ENCODE measurements at places on chromosomes 16 and 17. TPM values are rescaled to one million over a fixed set of nuclear protein-coding genes. Genes with fewer than 3 reads are reported as not detected.

The SBK1 gene
- total RNA-seq: 0.28 TPM

The TEKT3 gene
- 0.27 TPM for total RNA-seq

The RRAD gene
- 39.4 TPM for total RNA-seq

The NUPR1 gene
- total RNA-seq: 11.2 TPM

The CDRT15 gene
- total RNA-seq: not detected

The TRPV3 gene
- 0.59 TPM for total RNA-seq

The TBC1D3C gene
- total RNA-seq: not detected

The SLC5A2 gene
- total RNA-seq: 0.28 TPM

The KRTAP3-2 gene
- 0.42 TPM for total RNA-seq

The SLC9A5 gene
- total RNA-seq: 1.4 TPM

The PMFBP1 gene
- not detected for total RNA-seq

The CNGB1 gene
- 0.49 TPM for total RNA-seq

The KCNH4 gene
- 0.37 TPM for total RNA-seq

The IGF2BP1 gene
- 80.4 TPM for total RNA-seq

The EFNB3 gene
- total RNA-seq: 1.2 TPM

The KRTAP4-5 gene
- not detected for total RNA-seq

The IL34 gene
- 0.56 TPM for total RNA-seq

The TMEM208 gene
- 103 TPM for total RNA-seq

The CTRB1 gene
- not detected for total RNA-seq

The RNU2-1 gene
- total RNA-seq: not detected

The SLFN13 gene
- 3.3 TPM for total RNA-seq

The UMOD gene
- total RNA-seq: not detected

The PABPN1L gene
- total RNA-seq: not detected

The STX4 gene
- 67.0 TPM for total RNA-seq

The TEKT5 gene
- not detected for total RNA-seq

The ARSG gene
- total RNA-seq: 1.9 TPM

The WSCD1 gene
- total RNA-seq: 3.3 TPM

The CLEC18C gene
- not detected for total RNA-seq

The CES1 gene
- 37.3 TPM for total RNA-seq

The ZNF423 gene
- 0.29 TPM for total RNA-seq

The PPY gene
- total RNA-seq: not detected

The CFAP119 gene
- total RNA-seq: 8.4 TPM

The CRISPLD2 gene
- total RNA-seq: 3.3 TPM
